NCI-H2081 treated with DMSO at 0.1 percent for 48 hours (cell line): ENCODE measurements at places on chromosomes 2 and 18.

DNA sequence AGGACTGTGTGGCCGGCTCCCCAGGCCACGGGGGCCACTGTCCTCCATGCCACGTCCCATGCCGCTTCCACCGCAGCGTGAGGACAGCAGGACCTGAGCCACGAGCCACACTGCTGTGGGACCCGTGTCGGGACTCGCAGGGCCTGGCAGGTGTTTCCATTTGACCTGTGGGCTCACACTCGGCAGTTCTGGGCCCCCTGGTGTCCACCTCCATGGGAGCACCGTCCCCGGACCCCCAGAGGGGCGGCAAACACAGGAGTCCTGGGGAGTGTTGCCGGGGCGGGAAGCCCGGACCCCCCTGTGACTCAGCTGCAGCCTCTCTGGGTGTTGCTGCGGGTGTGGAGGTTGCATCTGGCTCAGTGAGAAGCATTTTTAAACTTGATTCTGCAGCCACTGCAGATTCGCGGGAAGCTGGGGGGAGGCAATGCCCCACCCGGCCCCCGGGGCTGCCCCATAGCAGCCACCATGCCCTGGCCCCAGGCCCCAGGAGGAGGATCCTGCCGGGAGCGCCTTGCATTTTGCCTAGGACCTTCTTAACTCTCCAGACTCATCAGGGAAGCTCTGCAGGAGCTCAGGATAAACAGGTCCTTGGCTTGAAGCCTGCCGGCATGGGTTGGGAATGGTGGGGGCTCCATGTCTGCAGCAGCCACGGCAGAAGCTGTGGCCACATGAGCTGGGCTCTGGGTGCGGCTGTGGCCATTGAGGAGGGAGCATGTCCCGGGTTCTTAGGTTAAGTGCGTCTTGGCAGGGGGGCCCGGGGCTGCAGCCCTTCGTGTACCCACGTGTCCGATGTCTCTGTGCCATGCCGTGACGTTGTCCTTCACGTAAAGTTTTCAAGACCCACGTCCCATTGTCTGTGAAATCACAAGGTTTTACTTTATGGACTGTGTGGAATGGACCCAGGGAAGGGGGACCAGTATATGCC lies 30.9 kb downstream of the NFATC1 start:
- no peak for DNase-seq

- no peak for DNase-seq
Observed at GRCh38 chr2:212977152-212977551, 174.3 kb downstream of the IKZF2 start.

DNA sequence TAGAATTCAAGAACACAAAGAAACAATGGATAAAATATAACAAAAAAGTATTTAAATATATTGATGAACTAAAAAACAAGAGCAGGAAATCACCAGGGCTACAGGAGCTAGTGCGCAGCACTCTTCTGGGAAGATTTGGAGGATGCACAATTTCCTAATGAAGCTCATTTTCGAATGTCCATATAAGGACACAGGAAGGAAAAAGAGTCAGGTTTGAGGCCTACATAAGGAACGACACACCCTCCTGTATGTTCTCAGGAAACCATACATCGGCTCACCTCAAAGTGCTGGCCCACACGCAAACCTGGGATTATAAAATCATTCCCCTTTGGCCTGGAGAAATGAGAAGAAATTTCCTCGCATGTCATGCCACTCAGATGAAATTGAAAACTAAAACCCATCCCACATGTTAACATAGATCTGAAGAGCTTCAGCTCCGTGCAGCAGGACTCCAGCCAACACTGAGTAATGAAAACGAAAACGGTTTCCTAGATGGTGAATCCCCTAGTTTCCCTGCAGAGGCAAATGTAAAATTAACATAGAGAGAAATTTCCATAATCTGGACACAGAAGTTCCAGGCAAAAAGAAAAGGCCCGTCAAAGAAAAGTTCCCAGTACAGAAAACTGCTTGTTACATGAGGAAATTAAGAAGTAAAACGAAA lies 825.8 kb downstream of the SOCS6 start:
- DNase-seq: no peak

GRCh38 chr2:121541495-121541894 lies 10.8 kb downstream of the RNU4ATAC start:
- no peak for DNase-seq

DNA sequence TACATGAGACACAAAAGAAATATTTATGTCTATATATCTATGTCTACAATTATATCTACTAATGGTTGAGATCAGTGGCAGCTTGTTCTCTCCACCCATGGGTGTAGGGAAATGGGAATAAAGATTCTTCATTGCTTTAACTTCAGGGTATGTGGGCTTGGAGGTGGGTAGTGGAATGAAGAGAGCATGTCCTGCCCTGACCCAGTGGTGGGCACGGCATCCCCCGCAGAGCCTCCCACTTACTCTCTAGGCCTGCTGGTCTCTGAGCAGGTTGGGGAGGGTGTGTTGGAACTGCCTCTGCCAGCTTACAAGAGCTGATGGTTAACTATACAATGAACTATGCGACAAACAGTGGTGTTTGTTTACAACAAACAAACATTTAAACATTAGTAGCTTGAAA lies 152.5 kb upstream of the SKOR2 start:
- DNase-seq: no peak

DNA sequence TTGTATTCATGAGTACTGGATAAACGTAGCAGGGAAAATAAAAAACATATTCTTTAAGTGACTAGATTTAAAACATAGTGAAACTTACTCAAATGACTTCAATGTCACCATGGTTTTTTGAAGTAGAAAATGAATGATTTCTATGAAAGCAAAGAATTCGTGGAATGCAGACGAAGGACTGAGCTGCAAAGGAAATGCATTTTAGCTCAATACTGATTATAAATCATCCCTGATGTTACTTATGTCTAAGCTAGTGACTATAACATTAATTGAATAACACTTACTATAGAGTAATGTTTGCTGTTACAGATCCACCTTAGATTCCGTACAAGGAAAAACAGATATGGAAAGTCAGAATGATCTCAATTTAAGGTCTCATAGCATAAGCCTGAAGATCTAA lies 1257.7 kb upstream of the CDH2 start:
- DNase-seq: no peak

GRCh38 chr2:75729861-75730260 lies 19.1 kb upstream of the GCFC2 start:
- DNase-seq: no peak

DNA sequence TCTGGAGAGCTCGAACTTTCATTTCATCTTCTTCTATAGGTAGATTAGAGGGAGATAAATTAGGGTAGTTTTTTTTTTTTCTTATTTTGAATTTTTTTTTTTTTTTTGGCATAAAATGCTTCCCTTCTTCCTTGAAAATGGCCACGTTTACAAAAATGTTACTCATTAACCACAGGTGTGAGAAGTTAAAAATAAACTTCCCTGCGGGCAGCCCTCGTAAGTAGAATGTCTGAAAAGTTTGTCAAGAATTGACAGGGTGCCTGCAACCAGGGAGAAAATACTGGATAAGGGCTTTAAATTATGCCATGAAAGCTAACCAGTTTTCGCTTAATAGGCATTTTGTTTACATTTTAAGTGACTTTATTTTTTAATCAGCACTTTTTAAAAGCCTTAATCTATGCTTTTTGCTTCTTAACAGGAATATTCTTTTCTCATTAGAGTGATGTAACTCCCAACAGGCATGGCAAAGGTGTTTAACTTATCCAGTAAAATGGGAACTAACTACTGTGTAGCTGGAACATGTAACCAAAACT lies 4.2 kb upstream of the FN1 start:
- no peak for DNase-seq

DNA sequence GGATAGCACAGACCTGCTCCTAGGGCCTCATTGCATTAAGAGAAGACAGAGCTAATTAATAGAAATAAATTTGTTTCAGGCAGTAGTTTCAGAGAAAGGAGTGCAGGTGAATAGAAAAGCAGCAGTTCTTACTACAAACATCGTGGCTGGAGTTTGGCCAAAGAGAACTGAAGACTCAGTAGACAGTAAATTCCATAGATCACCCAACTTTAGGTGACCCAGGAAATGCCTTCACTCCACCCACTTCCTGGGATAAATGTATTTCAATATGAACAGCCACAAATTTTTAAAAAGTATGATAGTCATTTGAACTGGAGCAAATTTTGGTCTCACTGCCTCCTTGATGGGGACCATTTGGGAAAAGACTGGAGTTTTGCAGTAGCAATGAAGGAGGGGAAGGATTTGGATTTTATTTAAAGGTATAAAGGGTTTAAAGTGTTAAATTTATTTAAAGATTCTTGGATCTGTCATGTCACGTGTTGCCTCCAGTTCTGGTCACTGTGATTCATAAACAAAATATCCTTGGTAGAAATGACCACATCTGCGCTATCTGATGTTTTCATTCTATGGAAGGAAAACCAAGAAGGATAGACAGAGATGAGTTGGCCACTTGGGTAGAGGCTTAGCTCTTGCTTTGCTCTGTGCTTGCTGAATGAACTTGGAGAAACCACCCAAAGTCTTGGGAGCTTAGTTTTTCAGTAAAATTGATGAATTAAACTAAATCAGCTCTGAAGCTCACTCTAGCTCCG lies 390.2 kb downstream of the THSD7B start:
- no peak for DNase-seq

DNA sequence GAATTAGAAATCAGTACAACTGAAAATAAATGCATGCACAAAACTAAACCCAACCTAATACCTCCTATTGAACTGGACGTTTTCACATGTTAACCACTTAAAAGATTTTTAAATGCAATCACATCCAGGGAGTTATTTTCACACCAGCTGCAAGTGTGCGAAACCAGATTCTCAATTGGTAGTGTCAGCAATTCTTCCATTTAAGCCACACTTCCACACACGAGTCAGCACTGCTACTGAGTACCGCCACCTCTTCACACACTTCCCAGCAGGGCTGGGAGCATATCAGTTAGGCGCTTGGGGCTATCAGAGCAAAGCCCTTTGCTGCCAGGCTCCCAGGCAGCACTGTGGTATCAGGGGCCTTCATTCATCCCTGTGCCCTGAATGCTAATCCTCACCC lies 14.2 kb downstream of the ERCC3 start:
- DNase-seq: no peak

- no peak for DNase-seq
Observed at GRCh38 chr2:226603606-226604005, 196.0 kb downstream of the IRS1 start.
